ENCODE measurements at places on chromosomes 5 and 9. TPM values are rescaled to one million over a fixed set of nuclear protein-coding genes. Genes with fewer than 3 reads are reported as not detected.

Gene PTPDC1
- 50.2 TPM for total RNA-seq

Gene IL9
- not detected for total RNA-seq

Gene DNAJA1
- total RNA-seq, result 108 TPM

Gene PCDHGA11
- 7.8 TPM for total RNA-seq

Gene ANKRD20A1
- total RNA-seq, result 4.1 TPM

Gene IFNA21
- not detected for total RNA-seq

Gene PCDHA1
- total RNA-seq, result not detected

Gene SPDL1
- total RNA-seq, result 9.3 TPM

Gene IFNA2
- not detected for total RNA-seq

Gene ANKRD33B
- 22.6 TPM for total RNA-seq

Gene RAB14
- total RNA-seq, result 67.7 TPM

Gene CFAP157
- 0.80 TPM for total RNA-seq

Gene ORM2
- total RNA-seq, result not detected

Gene SNAPC4
- total RNA-seq, result 9.9 TPM

Gene LHX3
- not detected for total RNA-seq

All from sciatic nerve (tissue), 2 donors.